Vein endothelial cell (primary cell): ENCODE measurements at places on chromosomes 16 and 17. TPM values are rescaled to one million over a fixed set of nuclear protein-coding genes. Genes with fewer than 3 reads are reported as not detected.

MAP2K6 gene
- 7.5 and 7.8 TPM in 2 replicates for total RNA-seq

ARL5C gene
- total RNA-seq, result not detected in 2 replicates

KRTAP4-1 gene
- not detected in 2 replicates for total RNA-seq

CDH1 gene
- not detected in 2 replicates for total RNA-seq

CACNG4 gene
- total RNA-seq, result not detected in 2 replicates

SEPTIN12 gene
- total RNA-seq, result not detected in 2 replicates

ARHGAP44 gene
- total RNA-seq, result under 0.01 and 0.76 TPM in 2 replicates

LITAFD gene
- total RNA-seq, result not detected in 2 replicates

KCNG4 gene
- total RNA-seq, result not detected in 2 replicates

NPIPB12 gene
- 22.3 and 31.7 TPM in 2 replicates for total RNA-seq

RGS11 gene
- total RNA-seq, result 1.7 and 2.9 TPM in 2 replicates
